SW 1271 (cell line): ENCODE measurements at places on chromosomes 13 and 19.

- DNase-seq: no peak
Observed at GRCh38 chr19:46954993-46955812, 64.4 kb upstream of the NPAS1 start.

DNA sequence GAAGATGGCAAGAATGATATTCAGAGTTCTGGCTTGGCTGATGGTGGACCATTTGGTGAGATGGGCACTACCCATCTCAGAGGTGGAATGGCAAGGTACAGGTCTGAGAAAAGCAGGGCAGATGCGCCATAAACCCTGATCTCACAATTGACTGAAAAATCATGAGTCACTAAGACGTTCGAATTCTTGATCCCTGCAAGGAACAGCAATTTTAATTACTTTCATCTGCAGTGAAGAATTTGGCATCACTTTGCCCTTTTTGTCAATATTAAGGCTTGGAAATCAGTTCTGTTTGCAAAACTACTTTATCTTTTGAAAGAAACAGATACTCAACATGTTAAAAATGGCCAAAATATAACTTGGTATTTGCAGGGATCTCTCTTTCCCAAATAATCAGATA lies 38.1 kb downstream of the HTR2A start:
- DNase-seq: no peak

DNA sequence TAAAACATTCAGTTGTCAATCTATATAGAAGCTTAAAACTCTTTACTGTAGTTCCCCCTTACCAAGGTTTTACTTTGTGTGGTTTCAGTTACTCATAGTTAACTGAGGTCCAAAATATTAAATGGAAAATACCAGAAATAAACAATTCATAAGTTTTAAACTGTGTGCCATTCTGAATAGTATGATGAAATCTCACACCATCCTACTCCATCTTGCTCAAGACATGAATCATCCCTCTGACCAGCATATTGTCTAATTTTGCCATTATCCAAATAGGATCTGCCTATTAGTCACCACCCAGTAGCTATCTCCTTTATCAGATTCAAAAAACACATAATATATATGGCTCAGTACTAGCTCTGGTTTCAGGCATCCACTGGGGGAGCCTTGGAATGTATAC lies 22.4 kb downstream of the ZNF571 start:
- DNase-seq: no peak

DNA sequence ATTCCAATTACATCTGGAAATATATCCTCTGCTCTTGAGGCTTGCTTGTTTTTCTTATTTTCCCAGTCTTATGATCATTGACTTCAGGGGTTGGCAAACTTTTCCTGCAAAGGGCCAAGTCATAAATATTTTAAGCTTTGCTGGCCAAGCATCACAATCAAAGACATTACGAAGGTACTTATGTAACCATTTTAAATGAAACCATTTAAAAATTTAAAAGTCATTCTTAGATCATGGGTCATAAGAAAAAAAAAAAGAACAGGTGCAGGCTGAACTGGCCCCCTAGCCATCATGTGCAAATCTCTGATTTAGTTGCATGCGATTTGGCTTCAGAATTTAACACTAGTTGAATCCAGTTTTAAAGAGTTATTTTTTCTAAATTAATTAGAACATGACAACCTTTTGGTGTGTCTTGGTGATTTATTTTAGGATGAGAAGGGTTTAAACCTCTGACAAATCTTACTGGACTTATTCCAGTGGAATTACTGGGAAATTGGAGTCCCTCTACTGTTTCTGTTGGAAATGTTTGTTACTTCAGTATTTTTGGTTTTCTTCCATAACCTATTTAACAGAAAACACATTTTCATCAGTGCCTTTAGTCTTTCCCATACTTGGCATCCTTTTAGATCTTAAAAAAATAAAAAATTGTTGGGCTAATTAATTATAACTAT lies 148.1 kb downstream of the NHLRC3 start:
- DNase-seq: no peak

DNA sequence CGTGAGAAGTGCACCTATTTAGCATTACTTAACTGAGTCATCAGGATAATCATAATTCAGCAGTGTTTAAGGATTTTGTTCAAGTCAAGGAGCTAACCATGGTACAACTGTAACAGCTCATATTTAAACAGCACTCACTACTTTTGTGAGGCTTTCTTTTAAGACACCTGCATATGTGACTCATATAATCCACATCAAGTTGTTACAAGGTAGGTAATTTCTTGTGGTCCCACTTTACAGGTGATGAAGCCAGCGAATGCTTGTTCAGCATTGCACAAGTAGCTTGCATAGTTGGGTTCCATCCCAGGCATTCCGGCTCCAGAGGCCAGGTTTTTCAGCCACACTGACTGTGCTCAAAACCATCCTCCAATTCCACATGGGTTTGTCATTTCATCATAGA lies 569.2 kb downstream of the MYO16 start:
- DNase-seq: no peak

- no peak for DNase-seq
Observed at GRCh38 chr19:5864725-5865486, 5.4 kb downstream of the FUT5 start.

DNA sequence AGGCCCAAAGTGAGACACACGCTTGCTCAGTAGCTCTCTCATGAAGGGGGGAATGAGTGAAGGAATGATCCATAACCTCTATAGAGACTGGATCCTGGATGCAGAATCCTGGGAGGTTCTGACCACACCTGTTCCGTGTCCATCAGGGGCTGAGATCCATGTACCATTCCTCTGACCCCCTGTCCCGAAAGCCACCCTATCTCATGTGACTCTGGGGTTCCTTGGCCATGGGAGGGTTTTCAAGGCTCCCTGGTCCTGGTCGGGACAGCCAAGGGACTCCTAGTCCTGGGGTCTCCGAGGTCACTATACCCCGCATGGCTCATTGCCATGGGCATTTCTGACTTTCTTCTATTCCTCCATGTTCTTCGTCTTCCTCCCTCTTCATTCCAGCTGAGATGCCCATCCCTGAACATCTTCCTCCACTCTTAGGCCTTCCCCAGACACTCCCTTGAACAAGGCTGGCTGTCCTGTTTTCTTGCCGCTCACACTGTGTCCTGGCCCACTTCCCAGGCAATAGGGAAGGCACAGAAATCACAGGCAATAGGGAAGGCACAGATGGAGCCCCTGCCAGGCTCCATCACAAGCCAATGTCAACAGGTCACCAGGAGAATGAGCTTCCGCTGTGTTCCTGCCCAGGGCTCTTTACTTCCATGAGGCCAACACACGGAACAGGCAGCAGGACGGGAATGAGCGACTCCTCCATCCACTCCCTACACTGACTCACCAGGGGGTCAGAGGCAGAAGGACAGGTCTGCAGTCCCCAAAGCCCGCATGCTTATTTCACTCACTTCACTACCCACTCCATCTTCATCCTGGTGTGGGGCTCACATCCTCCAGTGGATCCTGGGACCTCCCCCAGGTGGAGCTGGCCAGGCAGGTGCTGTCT lies 3.2 kb downstream of the CEACAM5 start:
- DNase-seq: no peak

DNA sequence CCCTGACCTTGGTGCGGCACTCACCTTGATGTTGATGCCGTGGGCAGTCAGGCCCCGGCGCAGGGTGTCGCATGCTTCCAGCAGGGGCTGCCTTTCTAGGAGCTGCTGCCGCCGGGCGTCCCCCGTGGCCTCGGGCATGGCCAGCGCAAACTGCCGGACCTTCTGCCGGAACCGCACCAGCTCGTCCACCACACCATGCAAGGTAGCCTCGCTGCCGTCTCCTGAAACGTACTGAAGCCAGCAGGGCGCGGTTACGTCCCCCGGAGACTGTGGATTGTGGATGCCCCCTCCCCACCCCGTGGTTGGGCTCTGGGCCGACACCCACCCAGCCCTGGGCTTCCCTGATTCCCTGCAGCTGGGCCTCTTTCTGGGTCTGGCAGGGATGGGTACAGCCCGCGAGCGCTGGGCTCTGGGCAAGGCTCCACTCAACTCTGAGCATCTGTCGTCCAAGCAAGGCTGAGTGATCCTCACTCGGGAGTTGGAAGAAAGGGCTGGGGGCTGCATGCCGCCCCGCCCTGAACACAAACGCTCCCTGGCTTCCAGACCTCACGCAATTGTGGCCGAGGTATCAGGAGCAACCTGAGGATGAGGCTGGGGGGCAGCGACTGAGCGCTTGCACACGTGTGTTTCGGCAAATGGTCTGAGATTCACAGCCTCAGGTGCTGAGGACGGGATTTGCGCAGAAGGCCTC lies 27.1 kb downstream of the NAXD start:
- DNase-seq: no peak

DNA sequence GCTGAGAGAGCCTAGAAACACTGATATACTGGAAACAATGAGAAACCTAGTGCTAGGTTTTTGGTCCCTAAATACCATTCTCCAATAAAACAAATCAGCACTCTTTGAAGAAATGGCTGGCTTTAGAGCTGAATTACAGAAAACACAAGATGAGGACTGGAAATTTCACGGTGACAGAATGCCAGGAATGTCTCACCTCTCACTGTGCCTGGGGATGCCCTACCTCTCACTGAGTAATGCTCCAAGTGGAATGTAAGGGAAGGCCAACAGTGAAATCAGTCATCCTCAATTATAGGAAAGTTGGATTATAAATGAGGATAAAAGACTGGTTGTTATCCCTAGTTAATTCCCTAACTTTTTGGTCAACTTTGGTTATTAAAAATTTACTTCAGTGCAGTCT lies 259.0 kb downstream of the NALCN start:
- no peak for DNase-seq

GRCh38 chr19:10454267-10454666 lies 33.9 kb downstream of the PDE4A start:
- DNase-seq: no peak

DNA sequence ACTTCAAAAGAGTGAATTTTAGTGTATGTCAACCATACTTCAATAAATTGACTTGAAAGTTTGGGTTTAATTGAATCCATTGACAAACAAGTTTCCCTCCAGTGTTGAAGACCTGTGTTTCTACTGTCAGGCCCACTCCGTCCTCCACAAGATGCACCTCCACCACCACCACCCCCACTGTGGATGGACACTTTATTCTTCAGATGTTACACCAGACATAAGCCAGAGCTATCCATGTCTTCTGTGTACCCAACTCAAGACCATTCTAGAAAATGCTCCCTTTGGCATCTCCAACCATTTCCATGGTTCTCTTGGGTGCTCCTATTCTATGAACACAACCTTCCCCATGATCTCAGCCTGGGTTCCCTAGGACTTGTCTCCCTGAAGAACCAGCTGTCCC lies 207.0 kb downstream of the COL4A1 start:
- DNase-seq: no peak
